ENCODE measurements at places on chromosomes 1 and 21.

DNA sequence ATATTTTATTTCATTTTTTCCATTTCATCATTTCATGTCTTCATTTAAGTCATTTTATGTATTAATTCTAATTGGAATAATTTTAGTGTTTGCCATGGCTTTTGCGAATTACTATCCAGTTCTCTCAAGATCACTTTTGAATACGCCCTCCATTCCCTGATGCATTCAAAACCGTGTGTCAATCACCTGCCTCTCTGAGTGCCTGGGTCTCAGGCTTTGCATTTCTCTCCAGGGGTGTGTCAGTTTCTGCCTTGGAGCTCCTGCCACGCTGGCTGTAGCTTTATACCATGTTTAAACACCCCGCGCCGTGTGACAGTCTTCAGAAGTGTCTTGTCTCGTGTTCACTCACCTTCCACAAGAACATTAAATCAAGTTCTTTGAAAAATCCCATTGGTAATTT lies 7.4 kb upstream of the DNMT3L start:
- no peak for DNase-seq

DNA sequence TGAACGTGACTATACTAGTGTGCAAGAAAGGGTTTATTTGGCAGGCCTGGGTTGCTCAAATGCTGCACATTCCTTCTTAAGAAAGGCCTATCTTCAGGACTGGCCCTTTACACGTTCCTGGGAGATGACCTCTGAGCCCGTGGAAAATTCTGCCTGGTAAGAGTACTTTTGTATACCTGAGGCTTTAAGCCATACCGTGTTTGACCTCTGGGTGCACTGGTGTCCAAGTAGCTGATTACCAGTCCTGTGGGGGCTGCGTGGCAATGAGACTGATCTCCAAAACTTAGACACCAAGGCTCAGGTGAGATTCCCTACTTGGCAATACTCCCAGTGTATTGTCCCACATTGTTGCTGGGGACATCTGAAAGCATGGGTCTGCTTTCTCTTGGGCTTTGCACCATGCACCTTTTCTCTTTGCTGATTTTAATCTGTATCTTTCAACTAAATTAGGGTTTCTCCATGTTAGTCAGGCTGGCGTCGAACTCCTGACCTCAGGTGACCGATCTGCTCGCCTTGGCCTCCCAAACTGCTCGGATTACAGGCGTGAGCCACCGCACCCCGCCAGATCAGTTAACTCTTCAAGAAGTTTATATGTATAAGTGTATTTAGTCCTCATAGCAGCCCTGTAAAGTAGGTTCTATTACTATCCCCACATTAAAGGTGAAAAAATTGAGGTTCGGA lies 44.5 kb downstream of the TRIM33 start:
- no peak for DNase-seq

- DNase-seq, result no peak
These were observed 12.4 kb upstream of the PAPPA2 start for GRCh38 chr1:176450526-176450925.

DNA sequence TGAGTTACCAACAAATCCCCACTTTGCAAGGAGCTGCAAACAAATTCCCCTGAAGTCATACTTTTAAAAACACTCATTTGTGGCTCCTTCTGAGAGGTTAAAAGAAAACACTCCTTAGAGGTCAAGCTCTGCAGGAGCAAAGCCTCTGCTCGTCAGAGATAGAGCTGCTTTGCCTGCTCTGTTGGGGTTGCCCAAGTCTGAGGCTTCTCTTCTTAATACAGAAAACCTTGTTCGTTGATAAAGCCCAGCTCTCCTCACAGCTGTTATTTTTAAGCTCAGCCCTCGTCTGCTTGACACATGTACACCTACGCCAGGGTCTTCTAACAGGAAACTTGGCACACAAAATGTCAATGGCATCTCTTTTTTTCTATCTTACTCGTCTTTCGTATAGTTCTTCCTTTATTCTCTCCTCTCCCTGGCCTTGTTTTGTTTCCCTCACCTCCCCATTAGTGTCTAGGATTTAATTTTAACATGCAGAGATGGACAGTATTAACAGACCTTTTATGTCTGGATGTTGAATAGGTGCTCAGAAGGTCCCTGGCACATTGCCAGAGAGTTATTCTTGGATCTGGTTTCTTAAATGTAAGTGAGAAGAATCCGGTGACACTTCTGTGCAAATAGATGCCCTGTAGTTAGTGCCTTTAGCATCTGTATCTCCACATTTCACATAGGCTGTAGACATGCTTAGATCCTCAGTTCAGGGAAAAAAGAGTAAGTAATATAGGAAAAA lies 86.0 kb downstream of the LRRC53 start:
- DNase-seq, result no peak

DNA sequence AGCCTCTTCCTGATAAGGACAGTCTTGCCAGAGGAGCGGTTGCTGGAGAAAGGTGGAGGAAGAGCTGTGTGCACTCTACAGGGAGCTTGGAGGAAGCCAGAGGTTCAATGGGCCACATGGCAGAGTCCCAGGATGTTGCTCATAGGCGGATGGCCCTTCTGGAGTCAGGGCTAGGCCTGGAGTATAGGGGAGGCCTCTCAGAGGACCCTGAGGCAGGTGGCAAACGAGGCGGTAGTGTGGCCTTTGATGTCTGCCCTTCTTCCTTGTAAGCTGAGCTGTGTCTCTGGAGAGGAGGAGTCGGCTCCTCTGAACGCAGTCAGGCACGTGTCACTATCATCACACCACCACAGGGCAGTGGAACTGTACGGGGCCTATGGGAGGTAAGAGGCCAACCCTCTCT lies 8.6 kb downstream of the PKP1 start:
- no peak for DNase-seq

GRCh38 chr1:108017698-108018097 lies 52.7 kb upstream of the VAV3 start:
- no peak for DNase-seq

DNA sequence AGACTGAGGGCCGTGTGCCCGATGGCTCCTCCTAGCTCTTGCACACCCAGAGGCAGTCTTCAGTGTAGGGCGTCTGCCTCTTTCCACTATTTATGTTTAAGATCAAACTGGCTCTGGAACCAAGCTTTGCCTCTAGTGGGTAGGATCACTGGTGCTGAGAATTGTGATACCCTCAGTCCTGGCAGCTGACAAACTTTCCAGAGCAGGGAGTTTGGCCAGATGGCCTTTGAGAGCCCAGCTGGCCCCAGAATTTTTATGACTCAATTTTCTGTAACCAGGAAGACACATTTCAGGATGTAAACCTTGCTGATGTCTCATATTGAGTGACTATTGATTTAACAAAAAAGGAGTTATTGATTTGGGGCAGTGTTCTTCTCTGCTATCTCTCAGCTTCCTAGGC lies 6.7 kb downstream of the COQ8A start:
- no peak for DNase-seq

All from lung (tissue), 17 donors.